Lung microvascular endothelial cell (primary cell): ENCODE measurements at places on chromosomes 2 and 18.

GRCh38 chr2:65877331-65878010 lies 445.1 kb upstream of the SPRED2 start:
- DNase-seq = no peak

DNA sequence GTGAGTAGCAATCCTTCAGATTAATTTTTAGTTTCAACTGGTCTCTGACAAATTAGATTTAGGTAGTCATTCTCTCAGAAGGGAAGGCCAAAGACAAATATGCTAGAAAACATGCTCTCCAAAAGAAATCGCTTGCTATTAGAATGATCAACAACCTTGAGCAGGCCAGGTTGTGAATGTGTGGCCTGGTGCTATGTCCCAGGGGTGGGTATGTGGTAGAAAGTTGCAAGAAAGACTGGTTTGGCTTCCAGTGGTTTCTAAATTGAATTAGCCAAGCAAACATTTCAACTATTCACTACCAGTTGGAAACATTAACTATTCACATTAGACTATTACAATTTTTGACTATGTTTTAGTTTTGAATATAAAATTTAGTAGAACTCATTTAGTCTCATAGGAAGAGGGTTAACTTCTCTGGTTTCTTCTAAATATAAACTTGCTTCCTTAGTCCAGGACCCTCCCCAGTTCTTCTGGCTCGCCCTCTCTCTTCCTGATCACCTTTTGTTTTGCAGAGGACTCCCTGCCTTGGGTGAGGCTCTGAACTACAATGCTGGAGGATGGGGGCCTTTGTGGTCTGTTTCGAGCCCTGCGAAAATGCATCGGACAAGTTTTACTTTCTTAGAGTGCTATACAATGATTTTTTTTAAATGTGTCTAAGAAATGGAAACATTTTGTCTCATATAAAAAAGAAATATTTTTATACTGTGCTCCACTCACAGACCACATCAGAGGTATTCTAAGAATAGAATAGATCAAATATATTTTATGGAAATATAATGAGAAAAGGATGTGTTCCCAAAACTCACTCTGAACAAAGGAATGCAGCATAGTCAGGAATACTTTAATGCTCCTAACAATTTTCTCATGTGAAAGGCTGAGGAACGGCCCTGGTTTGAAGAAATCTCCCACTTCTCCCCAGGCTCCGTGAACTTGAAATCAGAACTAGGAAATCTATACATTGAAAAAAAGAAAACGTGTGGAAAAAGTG lies 375.0 kb upstream of the ZEB2 start:
- no peak for DNase-seq

GRCh38 chr2:210586381-210586780 lies 30.0 kb downstream of the CPS1 start:
- no peak for DNase-seq

DNA sequence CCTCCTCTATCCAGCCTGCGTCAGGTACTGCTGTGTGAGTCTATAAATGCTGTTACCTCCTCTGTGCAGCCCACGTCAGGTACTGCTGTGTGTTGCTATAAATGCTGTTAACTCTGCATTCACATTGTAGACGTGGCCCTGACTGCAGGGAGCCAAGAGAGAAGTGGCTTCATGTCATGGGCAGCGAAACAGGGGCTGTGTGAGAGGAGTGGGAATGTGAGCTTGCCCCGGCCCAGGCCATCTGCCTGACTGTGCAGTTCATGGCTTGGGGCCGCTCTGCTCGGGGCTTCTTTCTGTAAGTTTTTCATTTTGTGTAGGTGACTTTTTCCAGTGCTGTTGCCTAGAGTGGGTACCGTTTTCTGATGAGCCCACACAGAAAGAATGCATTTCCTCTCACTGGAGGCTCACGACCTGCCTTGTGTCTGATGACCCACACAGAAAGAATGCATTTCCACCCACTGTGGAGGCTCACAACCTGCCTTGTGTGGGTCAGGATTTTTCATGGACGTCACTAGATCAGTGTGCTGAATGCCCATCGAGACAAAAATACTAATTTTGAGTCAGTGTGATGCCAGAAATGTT lies 104.5 kb downstream of the SNTG2 start:
- no peak for DNase-seq

- peak; percentile 98 for DNase-seq
Measured at GRCh38 chr2:237733677-237734300, 64.8 kb upstream of the RBM44 start.
